Dermis blood vessel endothelial cell (primary cell): ENCODE measurements at places on chromosomes 3 and 15. TPM values are rescaled to one million over a fixed set of nuclear protein-coding genes. Genes with fewer than 3 reads are reported as not detected.

Gene FRMD5
- total RNA-seq: 1.5 and 3.4 TPM in 2 replicates

Gene GOLGA6D
- not detected in 2 replicates for total RNA-seq

Gene BSN
- total RNA-seq: under 0.01 and 0.05 TPM in 2 replicates

DNA sequence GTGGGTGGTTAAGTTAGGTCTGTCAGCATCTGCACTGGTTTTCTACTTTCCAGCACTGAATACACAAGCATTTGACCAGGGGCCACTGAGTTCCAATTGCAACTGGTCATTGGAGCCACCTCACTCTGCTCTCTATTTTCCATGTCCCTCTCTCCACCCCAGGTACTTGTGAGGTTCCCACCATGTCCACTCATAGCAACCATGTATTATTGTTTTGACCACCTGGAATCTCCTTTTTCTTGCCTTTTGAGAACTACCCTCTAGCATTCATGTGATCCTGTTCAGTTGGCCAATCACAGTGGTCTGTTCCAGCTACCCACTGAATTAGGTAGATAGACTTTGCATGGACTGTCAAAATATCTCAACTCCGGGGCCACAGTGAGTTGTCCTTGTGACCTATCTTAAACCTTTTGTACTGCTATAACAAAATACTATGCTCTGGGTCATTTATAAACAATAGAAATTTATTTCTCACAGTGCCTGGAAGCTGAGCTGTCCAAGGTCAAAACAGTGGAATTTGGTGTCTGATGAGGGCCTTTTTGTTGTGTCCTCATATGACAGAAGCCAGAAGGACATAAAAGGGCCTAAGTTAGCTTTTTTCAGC lies 20.2 kb upstream of the TM4SF18 start:
- DNase-seq: peak; percentile 54

GRCh38 chr15:65026756-65027155 lies 2.7 kb downstream of the MTFMT start:
- DNase-seq: no peak

GRCh38 chr3:5232570-5232969 lies 45.1 kb downstream of the EDEM1 start:
- no peak for DNase-seq
